Activated naive CD4-positive, alpha-beta T cell treated with anti-CD3 and anti-CD28 coated beads, Interleukin-2, amount 50 U/mL, for 16 hours (primary cell): ENCODE measurements at places on chromosomes 3 and 15.

DNA sequence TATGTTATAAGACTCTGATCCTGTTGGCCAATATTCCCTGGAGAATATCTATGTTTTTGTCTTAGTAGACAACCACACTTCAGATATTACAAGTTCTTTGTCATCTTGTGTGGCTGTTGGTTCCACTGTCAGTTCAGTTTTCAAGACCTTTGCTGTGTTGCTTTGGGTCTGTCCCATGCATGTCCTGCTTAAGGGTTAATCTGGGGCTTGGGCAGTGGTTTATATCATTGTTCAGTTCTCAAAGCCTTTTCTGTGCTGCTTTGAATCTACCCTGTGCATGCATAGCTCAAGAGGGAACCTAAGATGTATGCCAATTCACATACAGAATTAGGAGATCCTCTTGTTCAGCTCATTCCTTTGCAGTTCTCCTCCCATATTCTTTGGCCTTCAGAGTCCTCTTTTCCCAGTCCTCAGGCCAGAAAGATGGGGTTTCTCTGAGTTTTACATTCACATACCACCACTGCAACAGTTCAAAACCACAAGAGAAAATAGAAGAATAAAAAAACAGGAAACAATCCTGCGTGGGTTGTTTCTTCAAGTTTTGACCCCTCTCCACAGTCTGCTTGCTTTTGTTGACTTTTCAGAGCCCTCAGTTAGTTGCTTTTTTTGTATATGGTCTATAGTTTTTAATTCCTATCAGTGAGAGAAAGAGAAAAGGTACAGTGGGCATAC is 21.6 kb downstream of the BUB1B start:
- DNase-seq = no peak

DNA sequence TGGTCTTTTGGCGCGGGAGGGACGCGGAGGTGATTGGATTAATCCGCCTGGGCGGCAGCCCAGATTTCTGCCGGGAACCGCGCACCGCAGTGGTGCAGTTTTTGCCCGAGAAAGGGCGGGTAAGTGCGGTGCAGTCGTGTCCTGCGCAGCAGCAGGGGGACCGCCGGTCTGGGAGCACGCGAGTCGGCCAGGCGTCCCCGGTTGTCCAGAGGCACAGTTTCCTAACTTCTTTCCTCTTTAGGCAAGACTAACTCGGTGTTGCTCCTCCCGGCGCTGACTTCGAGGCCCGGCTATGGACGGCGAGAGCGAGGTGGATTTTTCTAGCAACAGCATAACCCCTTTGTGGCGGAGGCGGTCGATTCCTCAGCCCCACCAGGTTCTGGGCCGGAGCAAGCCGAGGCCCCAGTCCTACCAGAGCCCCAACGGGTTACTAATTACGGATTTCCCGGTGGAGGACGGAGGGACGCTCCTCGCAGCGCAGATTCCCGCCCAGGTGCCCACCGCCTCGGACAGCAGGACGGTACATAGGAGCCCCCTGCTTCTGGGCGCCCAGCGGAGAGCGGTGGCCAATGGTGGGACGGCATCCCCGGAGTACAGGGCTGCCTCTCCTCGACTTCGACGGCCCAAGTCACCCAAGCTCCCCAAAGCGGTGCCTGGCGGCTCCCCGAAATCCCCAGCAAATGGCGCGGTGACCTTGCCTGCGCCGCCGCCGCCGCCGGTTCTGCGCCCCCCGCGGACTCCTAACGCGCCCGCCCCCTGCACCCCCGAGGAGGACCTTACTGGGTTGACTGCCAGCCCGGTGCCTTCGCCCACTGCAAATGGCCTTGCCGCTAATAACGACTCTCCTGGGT is 736 bp downstream of the ARHGEF26 start:
- peak; percentile 16 for DNase-seq

GRCh38 chr3:65689436-65689835 is 349.3 kb downstream of the MAGI1 start:
- no peak for DNase-seq

GRCh38 chr3:31804251-31805051 is 176.6 kb downstream of the OSBPL10 start:
- DNase-seq = no peak

- DNase-seq = no peak
These were observed 261.4 kb upstream of the C2CD4B start for GRCh38 chr15:62426387-62426956.

DNA sequence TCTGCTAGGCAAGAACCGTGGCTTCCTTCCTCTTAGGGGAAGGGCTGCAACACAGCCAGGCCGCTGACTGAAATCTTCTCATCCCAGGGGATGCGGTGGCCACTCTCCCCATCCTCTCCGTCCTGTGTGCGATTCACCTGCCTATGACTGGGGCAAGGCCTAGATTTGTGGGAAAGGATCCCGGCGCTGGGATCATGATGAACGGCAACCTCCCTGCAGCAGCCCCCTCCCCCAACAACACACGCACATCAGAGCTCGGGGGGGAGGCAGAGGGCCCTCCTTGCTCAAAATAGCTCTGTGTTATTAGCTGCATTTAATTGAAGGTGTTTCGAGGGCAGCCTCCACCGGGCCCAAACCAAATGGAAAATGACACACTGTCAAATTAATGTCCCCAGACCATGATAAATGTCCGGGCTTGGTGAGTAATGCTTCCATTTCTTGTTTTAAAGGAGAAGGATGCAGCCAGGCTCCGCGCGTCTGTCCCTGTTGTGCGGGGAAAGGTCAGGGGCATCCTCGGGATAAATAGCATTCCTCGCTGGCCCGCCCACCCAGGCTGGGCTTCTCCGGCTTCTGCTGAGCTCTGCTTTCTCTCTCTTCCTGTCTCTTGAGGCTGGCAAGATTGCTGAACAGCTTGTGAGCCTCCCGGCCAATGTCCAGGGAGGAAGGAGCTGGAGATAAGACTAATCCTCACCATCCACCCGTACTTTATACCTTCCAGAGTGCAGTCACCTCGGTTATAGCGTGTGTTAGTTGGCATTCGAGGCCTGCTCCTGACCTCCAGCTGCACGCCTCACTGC is 56.4 kb upstream of the TLE3 start:
- DNase-seq = no peak

GRCh38 chr3:41346698-41347270 is 147.5 kb downstream of the CTNNB1 start:
- DNase-seq = no peak

DNA sequence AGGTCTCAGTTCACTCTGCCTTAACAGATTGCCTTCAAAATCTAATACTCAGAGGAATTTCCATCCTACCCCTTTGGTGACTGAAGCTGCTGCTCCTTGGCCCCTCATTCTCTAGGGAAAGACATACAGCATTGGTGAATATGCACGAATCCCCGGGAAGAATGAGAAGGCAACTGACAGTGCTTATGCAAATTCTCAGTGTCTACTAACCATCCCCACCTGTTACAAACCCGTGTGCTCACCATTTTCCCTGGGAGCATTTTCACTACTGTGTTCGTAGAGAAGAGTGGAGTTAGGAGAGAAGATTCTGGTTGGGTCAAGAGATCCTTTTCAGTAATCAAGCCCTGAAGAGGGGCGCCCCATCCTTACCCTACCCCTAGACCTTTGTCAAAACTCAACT is 37.7 kb downstream of the SYNM start:
- DNase-seq = no peak
